ENCODE measurements at places on chromosomes 2 and 18.

DNA sequence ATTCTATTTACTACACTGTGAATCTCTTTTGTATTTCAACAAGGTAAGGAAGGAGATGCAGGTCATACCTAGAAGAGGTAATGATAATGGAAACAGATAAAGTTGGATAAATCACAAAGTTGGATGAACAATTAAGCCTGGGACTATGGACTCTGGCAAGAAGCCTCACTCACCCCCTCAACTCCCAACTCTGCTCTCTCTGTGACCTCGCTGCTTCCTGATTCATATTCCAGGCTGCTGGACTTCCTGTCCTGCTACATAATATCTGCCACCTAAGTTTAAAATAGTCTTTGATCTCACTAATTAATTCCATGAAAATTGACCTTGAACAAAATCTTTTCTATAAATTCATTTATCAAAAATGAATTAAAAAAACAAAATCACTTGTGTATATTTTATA, 215.3 kb downstream of the CALCRL start:
- no peak for DNase-seq

DNA sequence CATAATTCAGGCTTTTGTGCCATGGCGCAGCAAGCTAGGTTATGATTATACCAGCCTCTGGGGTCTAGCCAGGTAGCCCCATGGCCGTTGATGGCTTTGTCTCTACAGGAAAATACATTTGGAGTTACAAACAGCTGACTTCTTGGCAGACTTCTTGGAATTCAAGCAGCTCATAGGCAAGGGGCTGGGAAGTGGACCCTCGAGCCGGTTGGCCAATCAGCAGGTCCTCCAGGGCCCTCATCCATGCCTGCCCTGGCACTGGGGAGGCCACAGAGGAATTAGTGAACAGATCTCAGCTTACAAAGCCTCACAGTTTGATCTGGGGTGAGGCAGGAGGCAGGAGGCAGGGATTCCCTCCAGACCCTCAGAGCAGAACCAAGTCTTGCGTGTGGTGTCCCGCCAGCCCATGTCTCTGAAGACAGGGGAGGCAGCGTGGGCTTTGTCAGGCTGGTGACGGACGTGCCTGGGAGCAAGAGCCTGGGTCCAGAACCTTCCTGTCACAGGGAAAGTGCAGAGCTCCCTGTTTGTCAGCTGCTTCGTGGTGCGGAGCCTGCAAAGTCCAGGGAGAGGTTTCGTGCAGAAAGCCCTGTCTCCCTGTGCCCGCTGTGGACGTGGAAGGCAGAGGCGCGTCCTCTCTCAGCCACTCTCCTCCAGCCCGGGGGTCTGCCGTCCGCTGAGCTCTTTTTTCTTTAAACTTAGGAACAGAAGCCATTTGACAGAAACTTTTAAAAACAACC, 131.7 kb downstream of the KLHL29 start:
- no peak for DNase-seq

GRCh38 chr18:38751898-38752297, 1186.3 kb upstream of the CELF4 start:
- no peak for DNase-seq

GRCh38 chr18:26435415-26436095, 112.8 kb downstream of the KCTD1 start:
- no peak for DNase-seq

GRCh38 chr18:54004828-54005227, 219.6 kb downstream of the MBD2 start:
- no peak for DNase-seq

GRCh38 chr2:99635710-99636109, 145.9 kb upstream of the REV1 start:
- DNase-seq = no peak

DNA sequence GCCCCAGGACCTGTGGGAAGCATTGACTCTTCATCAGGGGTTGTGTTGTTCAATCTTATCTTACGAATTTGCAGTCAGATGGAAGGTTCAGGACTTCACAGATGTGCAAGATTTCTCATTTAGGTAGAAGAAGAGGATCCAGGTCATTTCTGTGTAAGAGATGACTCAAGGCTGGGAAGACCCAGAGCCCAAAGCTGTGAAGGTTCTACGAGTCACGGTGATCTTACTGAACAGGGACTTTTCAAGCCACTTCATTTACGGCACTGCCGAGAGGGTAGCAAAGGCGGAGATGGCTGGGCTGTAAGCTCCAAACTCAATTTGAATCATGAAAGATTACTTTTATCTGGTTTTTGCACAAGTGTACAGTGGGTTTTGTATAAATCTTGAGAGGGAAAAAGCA, 228.0 kb upstream of the MEX3C start:
- DNase-seq = no peak

- no peak for DNase-seq
These were observed 28.0 kb upstream of the EDAR start for GRCh38 chr2:109017017-109017416.

DNA sequence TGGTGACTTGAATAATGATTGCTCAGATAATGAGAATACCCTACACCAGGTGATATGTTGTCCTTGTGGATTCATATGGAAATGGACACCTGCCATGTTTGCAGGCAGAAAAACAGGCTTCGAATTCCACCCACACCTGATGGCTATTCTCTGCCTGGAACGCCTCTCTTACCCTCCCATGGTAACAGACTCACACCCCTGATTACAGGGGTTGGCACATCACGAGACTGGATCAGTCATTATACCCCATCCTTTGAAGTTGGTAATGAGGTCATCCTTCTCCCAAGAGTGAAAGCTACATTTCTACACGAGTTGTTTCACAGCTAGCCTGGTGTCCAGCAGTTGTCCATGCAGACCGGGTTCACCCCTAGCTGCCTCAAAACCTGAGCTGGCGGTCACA, 71.4 kb upstream of the MBOAT2 start:
- DNase-seq = no peak

- DNase-seq = no peak
These were observed 250.9 kb downstream of the IRS1 start for GRCh38 chr2:226548732-226549131.

GRCh38 chr2:142308744-142309143, 177.9 kb upstream of the LRP1B start:
- DNase-seq = no peak

DNA sequence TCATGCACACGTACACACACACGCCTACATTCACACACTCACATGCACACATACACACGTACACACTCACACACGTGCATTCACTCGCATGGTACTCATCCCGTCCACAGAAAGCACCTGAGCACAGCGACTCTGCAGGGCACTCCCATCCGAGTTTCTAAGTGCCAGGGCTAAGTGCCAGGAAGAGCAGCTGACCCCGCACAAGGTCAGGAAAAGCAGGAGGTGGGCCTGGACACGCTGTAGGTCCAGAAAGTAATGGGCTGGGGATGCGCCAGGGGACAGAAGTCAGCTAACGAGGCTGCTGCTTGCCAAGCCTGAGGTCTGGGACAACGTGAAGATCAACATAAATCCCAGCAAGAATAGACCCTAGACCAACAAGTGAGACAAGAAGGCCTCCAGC, 15.8 kb downstream of the ADI1 start:
- no peak for DNase-seq

- DNase-seq = no peak
These were observed 1150.8 kb upstream of the FANCL start for GRCh38 chr2:59391896-59392295.

GRCh38 chr2:16644221-16644925, 21.3 kb downstream of the CYRIA start:
- no peak for DNase-seq

- no peak for DNase-seq
These were observed 62.9 kb upstream of the MSH6 start for GRCh38 chr2:47720036-47720435.

DNA sequence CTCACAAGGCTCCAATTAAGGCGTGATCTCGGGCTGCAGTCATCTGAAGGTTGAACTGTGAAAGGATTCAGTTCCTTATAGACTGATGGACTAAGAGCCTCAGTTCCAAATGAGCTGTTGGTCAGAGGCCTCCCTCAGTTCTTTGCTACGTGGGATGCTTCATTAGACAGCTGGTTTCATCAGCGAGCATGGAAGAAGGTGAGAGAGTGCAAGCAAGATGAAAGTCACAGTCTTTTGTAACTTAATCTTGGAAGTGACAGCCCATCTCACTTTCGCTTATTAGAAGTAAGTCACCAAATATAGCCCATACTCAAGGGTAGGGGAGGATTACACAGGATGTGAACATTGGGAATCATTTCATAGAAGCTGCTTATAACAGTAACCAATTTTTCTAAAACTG, 26.8 kb downstream of the PPP1CB start:
- DNase-seq = no peak

- DNase-seq = no peak
These were observed 311.9 kb upstream of the RAB6C start for GRCh38 chr2:129667577-129667976.

DNA sequence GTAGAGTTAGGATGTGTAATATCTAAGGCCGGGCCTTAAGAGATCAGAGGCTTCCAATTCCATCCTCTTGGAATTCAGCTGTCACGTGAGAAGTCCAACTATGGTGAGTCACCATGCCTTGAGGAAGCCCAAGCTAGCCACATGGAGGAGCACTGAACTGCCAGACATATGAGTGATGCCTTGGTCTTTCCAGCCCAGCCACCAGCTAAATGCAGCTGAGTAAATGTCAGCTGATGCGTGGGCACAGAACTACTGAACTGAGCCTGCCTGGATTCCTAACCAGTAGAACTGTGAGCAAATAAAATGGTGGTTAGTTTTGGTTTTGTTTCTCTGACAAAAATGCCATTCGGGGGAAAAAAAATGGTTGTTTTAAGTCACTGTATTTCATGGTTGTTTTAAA, 153.7 kb upstream of the SERTAD2 start:
- no peak for DNase-seq

DNA sequence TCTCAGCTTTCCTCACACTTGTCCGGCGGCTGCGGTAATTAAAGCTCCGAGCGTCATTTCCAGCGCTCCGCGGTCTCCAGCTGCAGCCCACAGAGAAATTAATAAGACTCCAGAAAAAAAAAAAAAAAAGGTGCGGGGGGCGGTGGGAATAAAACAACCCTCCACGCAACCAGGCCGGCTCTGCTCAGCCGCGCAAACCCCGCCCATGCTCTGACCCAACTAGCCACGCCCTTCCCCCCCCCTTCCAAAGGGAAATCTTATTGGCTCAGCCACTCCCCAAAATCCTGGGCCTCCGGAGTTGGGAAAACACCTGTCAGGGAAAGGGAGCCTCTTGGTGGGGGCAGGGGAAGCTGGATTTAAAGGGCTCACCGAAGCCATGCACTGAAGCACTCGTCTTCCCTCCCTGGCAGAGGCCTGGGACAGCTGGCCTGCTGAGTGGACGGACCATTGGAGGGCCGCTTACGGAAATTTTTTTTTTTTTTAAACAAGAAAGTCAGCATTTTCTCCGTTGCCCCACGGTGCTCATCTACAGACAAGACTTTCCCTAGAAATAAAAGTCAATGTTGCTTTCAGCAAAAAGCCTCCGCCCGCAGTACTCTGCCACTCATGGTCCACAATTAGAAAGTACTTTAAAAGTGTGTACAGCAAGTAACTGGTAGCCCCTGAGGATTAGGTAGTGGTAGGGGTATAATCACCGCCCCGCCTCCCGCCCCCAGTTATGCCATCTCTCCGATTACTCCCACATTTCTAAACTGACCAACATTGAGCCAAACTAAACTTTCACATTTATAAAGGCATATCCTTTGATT, 674 bp upstream of the ERBB4 start:
- no peak for DNase-seq

- no peak for DNase-seq
These were observed 618.3 kb upstream of the SETBP1 start for GRCh38 chr18:44062345-44062744.

GRCh38 chr2:235064976-235065375, 113.2 kb downstream of the SH3BP4 start:
- DNase-seq = no peak

DNA sequence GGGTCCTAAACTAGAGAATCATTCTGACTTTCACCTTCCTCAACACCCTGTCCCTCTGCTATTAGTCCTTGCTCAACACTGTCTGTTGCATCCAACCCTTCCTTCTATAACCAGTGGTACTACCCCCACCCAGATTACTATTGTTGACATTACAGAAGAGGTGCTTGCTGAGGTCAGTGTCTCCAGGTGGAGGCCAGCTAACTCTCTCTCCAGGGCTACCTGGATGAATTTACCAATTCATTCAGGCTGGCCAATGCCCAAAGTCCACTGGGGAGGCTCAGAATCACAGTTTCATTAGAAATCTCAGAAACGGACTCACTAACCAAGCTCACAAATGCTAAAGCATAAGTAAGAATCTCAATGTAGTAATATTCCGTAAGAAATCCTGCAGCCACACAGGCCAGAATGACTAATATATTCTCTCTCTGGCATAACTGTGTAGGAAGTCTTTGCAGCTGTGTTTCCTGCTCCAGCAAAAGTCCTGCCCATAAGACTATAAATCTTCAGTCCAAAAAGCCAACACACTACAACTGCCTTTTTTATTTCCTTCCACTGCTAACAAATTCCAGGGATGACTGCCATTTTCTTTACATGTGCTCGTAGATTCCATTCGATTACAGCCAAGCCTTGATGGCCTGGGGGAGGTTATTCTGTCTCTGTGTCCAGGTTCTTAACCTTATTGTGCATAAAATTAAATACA, 10.0 kb upstream of the TTR start:
- DNase-seq = no peak

GRCh38 chr2:110114831-110115255, 779 bp downstream of the MALL start:
- DNase-seq = no peak

DNA sequence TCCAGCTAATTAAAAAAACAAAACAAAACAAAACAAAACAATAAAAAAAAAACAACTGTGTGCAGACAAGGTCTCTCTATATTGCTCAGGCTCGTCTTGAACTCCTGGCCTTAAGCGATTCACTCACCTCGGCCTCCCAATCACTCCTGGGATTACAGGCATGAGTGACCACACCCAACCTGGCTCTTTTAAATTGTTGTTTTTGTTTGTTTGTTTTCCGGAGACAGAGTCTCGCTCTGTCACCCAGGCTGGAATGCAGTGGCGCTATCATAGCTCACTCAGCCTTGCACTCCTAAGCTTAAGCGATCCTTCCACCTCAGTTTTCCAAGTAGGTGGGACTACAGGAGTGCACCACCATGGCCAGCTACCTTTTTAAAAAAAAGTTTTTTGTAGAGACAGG, 201.6 kb downstream of the EN1 start:
- DNase-seq = no peak

DNA sequence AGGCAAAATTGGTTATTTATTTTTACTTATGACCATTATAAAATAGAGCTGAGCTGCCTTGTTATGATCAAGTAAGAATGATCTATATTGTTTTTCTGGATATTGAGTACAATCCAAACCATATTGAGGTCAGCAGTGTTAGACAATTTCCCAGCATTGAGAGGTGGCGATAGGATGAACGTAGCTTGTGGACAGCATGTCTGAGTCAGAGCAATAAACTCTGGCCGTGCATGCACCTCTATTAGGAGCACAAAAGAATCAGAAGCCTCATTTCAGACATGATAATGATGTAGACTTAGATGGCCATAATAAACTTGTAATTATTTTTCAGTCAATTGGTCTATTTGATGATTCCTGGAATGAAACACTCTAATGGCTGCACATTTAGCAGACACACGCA, 491.6 kb downstream of the RIT2 start:
- DNase-seq = peak; percentile 88

All from NCI-H1930 (cell line).